Fibroblast of the conjunctiva (primary cell): ENCODE measurements at places on chromosomes 2 and 18.

- no peak for DNase-seq
Measured at GRCh38 chr2:235754357-235755207, 260.7 kb downstream of the AGAP1 start.

GRCh38 chr2:7026742-7027141 lies 109.5 kb downstream of the RNF144A start:
- no peak for DNase-seq

DNA sequence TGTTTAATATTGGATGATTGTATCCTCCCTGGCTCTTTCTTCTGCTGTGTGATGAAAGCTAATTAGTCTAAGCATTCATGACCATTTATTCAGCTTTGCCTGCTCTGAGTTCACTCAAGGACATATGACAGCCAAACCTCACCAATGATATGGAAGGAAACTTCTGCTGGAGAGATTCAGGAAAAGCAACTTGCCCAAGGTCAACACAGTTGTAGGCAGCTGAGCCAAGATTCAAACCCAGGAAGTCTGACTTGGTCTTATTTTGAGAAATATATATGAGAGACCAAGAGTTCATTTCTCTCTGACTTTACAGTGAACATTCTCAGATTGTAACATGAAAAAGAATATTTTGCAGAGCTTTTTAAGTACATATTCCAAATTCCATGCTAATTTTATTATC lies 1588.5 kb upstream of the PIK3C3 start:
- DNase-seq = no peak

DNA sequence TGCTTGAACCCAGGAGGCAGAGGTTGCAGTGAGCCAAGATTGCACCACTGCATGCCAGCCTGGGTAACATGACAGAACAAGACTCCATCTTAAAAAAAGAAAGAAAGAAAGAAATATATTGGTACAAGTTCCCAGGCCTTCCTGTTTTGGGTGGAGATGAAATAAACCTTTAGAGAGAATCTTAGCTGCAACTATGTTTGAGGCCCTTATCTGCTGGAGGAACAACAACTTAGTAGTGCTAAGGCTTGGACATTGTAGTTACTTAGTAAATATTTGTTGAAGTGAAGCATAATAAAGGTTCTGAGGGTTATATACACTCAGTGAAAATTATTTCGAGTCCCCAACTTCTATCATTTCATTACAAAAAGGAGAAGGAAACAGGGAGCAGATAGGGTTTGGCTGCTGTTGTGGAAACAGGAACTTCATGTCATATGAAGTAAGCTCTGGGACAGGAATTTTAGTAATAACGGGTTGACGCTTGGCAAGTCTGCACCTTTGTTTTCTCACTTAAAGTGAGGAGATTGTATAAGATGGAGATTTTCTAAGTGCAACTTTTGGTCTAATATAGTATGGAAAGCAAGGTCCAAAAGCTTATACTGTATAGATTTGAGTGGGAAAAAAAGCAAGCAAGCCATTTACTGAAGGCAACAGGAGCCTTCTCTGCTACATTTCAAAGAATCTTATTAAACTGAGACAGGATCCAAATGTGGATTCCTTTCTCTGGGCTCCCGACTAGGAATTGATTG lies 40.0 kb upstream of the AGPS start:
- no peak for DNase-seq
